ENCODE measurements at places on chromosomes 2 and 18.

GRCh38 chr18:57698571-57699276, 77.1 kb upstream of the NARS1 start:
- no peak for DNase-seq

DNA sequence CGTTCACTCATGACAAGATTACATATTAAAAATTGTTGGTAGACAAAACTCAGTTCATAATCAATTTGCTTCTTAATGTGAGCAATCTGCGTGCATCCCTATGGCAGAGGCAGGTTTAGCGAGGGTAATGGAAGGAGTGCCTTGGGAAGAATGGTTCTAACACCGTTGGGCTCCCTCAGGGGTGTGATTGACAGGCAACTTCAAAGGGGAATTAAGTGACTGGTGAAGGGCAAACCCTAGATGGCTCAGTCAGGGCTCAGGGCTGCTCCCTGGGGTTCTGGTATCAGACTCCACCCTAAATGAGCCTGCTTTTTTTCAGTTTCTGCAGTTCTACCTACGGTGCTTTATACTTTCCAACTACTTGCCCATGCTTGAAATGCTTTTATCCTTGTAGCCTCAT, 419.5 kb upstream of the CELF4 start:
- DNase-seq = no peak

DNA sequence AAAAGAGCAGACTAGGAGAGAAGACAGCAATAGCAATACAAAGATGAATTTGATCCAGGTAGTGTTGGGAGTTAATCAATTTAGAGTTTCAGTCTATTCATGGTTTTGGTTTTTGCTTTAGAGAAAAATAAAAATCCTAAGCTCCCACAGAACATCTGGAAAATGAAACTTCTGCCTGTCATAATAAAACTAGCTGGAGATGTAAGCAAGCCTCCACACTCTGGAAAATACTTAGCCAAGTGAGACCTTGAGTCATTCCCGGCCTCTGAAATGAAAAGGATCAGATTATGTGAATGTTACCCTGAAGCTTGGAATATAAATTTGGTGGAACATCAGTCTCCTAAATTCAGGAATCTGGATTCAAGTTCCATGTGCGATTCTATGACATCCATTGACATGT, 485.6 kb upstream of the SPRED2 start:
- no peak for DNase-seq

- DNase-seq = no peak
Observed at GRCh38 chr18:77366720-77367641, 117.3 kb downstream of the GALR1 start.

DNA sequence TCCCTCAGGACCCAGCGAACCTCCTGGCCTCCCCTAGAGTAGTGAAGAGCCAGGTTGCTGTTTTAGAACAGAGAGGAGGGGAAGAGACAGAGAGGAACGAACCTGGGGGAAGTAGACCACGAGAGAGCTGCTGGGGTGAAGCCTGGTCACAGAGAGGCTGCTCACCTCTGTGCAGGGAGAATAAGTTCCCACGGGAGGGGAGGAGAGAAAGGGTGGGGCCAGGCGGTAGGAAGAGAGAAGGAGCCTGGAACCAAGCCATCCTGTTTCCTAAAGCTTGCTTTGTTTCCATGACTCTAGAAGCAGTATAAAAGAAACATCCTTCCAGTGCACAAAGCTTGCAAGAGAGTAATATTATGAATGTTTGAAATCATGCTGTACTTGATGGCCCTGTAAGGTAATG, 147.9 kb downstream of the MYT1L start:
- no peak for DNase-seq

DNA sequence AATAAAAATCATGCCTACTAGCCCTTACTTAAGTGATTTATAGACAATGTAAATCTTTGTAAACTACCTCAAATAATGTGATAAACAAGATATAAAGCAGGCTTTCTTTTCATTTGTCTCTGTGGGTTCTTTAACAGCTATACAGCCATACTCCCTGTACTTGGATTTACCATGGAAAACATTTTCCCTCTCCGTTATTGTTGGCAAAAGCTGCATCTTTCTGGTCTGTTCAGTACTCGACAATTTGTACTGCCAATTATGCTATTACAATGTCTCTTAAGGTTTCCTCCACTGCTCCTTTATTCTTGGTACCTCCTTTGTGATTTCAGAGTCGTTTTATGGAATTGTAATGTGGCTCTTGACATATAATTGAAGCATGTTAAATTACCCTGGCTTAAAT, 426.3 kb upstream of the PKDCC start:
- no peak for DNase-seq

DNA sequence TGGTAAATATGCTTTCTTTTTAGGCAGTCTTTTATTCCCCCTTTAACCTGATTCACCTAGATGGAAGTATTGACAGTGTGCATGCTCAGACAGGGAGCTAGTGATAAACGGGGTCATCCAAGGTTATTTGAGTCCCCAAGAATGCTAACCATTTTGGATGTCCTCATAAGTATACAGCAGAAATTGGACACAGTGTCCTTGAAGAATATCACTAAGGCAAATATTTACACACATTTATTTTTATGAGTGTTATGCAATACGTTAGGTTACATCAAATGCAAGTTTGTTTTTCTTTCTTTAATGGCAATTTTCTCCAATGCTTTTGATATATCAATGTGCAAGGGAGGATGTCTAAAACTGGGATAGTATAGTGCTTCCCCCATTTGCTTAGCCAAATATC, 23.6 kb downstream of the CNTNAP5 start:
- no peak for DNase-seq

DNA sequence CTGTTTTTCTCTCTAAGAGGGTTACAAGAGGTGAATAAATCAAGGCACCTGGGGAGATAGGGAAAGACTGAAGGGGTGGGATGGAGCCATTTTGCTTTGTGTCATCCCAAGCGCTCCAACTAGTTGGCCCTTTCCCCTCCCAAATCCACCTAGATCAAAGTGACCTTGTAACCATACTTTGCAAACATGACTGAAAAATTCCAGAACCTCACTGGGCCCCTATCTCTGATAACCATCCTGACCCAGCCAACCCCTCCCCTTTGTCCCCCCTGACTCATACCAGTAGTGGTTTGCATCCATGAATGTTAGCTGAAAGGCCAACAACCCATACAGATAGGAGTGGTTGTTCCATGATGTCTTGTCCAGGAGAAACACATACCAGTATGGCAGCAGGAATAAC, 3.1 kb downstream of the GGCX start:
- DNase-seq = no peak

DNA sequence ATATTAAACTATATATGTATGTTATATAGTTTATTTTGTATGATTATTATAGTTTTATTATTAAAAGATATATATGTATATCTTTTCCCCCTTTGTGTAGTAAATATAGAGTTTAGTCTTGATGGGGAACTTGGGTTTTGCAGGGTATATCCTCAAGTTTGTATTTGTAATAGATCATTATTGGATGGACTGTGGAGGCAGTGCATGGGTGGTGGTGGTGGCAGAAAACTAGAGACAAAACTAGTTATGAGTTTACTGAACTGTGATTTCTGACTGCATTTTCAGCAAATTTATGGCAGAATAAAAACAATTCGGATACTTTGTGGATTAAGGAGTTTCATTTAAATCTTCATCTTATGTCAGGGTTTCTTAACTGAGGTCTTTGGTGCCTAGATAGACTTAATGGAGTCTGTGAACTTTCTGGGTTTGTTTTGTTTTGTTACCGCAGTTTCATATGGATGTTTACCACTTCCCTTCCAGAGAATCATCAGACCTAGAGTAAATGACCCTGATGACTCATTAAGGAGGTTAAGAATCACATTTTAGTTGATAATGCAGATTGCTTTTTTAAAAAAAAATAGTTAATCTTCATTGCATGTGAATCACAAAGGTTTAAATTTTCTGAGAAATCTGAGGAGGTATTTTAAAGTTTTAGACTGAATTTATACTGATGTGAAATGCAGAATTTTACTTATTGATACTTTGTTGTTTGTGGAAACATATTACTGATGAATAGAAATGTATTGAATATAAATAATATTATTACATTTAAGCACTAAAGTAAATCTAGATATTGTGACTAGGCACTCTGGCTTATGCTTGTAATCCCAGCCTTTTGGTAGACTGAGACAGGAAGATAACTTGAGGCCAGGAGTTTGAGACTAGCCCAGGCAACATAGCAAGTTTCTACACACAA, 14.5 kb downstream of the EPC2 start:
- no peak for DNase-seq

DNA sequence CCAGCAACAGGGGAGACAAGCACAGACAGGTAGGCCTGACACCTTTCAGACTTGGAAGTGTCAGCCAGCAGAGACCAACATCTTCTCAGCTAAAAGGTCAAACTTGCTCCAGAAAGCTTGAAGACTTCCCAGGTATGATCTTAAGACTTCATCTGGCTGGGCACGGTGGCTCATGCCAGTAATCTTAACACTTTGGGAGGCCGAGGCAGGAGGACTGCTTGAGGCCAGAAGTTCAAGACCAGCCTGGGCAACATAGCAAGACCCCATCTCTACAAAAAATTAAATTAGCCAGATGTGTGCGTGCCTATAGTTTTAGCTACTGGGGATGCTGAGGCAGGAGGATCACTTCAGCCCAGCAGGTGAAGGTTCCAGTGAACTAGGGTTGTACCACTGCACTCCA, 39.0 kb upstream of the SPRED2 start:
- DNase-seq = no peak

GRCh38 chr2:65630643-65631042, 198.2 kb upstream of the SPRED2 start:
- DNase-seq = no peak

DNA sequence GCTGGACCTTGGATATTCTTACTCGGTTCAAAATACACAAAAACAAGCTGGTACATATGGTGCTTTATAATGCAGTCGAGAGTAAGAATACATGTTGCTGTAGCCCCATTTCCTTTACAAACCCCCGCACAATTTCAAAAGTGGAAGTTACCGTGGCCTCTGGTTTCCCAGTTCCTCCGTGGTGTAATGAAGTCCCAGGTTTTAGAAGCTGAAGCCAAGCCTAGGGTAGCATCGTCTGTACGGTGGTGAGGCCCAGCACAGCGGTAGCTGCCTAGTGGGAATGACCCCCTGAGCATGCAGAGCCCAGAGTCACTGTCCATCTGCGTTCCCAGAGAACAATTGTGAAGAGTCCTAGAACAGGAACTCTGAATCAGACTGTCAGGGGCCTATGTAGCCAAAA, 171.8 kb downstream of the ASXL3 start:
- no peak for DNase-seq

DNA sequence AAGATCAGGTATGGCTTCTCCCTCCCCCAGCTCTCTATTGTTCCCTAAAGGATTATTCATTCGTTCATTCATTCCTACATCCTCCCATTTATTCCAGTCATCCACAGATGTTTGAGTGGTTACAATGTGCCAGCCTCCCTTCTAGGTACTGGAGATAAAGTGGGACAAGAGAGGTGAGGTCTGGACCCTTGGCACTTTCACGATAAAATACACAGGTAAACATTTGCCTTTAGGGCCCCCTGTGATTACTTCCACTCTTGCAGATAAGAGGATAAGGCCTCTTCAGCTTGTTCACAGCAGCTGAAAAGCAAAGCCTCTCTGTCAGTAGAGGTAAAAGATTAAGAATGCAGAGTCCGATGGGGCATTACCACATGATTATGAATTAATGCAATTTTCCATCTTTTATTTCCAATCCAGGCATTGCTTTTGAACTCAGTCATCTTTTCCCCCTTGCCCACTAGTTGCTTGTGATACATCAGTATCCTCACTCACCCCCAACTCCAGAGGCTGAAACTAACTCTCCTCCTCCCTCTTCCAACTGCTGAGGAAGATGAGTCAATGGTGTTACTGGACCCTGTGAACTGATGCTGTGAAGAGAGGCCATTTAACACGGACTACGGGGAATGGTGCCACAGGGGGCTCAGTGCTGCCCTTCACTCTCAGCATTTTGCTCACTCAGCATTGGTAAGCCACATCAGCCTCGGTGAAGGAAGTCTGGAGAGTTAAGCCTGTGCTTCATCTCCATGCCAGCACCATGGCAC, 1.1 kb upstream of the DPP4 start:
- DNase-seq = no peak
